ENCODE measurements at places on chromosomes 3 and 15.

DNA sequence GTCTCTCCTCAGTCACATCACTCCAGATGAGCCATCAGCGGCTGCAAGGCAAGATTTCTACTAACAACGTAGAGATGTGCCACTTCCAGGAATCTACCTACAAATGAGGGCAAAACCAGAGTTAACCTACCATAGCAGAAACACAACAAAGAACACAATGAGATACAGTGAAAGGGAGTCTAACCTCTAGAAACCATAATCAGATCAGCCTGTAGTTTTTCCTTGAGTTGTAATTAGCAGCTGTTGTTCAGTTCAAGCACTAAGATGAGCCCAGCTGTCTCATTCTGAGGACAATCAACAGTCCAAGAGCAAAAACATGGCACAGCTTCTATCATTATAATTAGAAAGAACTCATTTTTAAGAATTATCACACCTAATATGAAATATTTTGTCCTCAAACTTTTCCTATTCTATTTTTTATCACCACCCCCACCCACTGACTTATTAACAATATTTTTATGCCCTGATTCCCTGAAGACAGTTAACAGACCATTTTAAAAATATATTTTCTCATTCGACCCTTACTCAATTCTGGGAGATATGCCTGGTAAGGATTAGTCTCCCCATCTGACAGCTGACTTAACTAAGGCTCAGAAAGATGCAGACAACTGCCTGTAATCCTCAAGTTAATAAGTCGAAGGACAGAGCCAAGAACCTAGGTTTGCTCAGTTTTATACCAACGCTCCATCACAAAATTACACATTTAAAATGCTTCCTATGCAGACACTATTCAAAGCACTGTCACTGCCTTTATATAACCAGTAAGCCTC lies 50.1 kb downstream of the MAGI1 start:
- no peak for DNase-seq

DNA sequence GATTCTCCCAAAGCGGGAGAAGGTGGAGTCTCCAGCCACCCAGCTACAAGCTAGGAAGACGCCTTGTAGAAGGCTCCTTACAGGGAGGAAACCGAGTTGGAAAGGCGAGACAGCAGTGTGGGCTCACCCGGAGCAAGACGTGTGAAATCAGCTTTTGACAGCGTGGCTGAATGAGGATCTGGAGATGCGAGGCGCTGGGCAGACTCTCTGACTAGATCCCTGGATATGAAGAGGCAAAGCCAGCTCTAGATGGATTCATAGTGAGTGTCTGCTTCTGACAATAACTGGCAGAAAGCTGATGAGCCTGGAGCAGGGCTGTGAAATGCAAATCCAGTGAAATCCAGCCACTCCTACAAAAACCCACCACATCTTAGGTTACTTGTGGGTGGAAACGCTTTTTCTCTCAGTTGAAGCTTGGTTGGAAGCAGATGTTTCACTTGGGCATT lies 41.0 kb downstream of the GOLGA6A start:
- no peak for DNase-seq

- DNase-seq = no peak
Observed at GRCh38 chr3:13818919-13819318, 61.0 kb downstream of the WNT7A start.

DNA sequence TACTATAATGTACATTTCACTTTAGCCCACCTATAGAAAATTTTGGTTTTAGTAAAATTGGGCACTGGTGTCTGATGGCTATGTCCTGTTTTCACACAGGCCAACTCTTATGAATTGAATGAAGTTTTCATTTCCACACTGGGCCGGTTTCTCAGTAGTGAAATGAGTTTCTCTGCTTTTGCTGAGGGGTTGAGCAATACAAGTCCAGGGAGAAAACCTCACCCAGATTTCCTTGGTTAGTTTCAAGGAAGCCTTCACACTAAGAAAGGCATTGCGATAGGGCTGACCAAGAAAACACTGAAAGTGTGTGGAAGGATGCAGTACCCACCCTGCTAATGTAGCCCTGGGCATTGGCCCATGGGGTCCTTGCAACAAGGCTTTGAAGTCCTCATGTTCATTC lies 331.5 kb upstream of the CFAP20DC start:
- no peak for DNase-seq
